Fibroblast of skin of left biceps (primary cell): ENCODE measurements at places on chromosomes 3 and 15.
A peak's percentile ranks its signal among the peaks of the same experiment; 100 is the strongest.

- no peak for DNase-seq
Measured at GRCh38 chr3:13705051-13705450, 156.1 kb downstream of the FBLN2 start.

GRCh38 chr3:111315930-111316587 is 225.9 kb upstream of the CD96 start:
- DNase-seq: peak; percentile 72

GRCh38 chr3:67064105-67064504 is 66.0 kb downstream of the KBTBD8 start:
- DNase-seq: no peak

- no peak for DNase-seq
Measured at GRCh38 chr15:62020576-62021160, 39.6 kb downstream of the VPS13C start.

GRCh38 chr15:47736143-47736786 is 19.0 kb downstream of the SEMA6D start:
- no peak for DNase-seq
